Pons (tissue), 1 donor: ENCODE measurements at places on chromosomes 11 and 22.
A peak's percentile ranks its signal among the peaks of the same experiment; 100 is the strongest.

- DNase-seq, result peak; percentile 7
Observed at GRCh38 chr11:88208745-88209144, 33.5 kb upstream of the RAB38 start.

DNA sequence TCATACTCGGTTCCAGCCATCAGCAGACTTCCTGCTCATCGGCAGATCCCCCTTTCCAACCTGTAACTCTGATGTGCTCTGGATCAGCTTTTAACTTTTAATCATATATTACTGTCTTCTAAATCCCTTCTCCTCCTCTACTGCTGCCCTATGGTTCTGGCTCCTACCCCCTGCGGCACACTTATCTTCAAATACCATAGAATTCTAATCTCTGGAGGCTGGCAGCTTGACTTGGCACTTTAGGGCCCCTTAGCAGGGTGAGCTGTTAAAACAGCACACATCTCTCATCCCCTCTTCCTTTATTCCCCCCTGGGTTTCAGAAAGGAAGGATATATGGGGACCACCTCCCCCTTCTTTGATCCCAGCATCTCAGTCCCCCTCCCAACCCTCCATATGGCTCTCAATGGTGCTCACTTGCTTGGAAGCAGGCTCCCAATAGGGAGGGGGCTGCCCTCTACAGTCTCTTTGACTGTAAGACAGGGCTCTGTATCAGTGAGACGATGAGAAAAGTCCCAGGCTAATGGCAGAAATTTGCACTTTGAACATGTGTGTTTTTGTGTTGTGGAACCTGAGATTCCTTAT lies 4.4 kb upstream of the CNTF start:
- peak; percentile 46 for DNase-seq

DNA sequence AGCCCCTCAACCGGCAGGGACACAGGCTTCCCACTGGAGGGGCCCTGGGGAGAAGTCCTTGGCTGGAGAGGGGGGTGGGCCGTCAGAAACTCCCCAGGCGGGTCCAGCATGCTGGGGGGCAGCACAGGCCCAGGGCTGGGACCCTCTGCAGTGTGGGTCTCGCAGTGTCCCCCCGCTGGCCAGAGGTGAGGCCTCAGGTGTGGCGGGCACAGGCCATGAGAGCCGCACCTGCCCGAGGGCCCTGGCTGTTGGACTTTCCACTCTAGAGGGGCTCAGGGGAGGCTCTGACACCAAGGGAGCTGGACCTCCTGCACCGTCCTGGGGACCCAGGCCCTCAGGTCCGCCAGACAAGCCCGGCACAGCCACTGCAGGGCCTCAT lies 10.7 kb upstream of the PIM3 start:
- no peak for DNase-seq

DNA sequence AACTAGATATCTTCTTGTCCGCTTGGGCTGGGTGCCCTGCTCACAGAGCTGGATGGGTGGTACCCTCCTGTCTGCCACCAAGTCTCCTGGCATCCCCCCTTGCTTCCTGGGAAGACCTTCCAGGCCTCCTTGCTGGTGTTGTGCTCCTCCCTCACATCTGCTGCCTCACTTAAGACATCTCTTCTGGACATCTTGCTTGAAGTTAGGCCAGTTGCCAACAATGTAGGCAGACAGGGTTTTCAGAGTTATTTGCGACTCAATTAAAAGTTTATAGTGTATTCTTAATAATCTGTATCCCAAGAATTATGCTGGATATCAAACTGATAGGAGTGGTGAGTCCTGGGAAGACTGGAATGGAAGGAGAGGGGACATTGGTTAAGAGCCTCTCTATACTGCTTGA lies 64.0 kb upstream of the TNRC6B start:
- no peak for DNase-seq

DNA sequence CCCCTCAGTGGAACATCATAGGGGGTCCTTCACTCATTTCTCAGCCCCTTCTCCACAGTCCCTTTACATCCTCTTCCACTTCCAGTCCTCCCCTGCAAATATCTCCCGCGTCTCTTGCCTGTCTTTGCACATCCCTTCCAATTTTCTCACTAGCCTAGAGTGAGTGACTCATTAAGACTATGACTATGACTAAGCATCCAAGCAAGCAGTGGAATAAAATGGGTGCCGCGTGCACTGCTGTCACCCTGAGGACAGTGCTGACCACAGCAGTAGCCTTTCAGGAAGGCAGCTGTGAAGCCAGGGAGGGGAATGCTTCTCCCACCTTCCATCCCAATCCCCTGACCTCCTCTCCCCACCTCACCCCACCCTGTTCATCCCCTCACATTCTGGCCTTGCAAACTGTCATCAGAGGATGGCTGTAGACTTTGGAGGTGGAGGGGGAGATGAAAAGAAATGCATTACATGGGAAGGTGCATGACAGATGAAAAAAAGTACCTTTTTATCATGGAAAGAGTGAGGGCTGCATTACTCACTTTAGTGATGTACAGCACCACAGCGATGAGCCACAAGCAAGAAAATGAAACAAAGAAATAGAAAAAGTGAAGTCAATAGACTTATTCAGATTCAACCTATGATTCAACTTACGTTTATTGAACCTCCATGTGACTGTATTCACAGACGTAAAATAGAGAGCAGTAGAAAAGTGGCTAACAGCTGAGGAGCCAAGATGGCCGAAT lies 948.2 kb downstream of the NTM start:
- DNase-seq, result no peak

- no peak for DNase-seq
Observed at GRCh38 chr11:66412110-66412509, 8.7 kb upstream of the NPAS4 start.

DNA sequence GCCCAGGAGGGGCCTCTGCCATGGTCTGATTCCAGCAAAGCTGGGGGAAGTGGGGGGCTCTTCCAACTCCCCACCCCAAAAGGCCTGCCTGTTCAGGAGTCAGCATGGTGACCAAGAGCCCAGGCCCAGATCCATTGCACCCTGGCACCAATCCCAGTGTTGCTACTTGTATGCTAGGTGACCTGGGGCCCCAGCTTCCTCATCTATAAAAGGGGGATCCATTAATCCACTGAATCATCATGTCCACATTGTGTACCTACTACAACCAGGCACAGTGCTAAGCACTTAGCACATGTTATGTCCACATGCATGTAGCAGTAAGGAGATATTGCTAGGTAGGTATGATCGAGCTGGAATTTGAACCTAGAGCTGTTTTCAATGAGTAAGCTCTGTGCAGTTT lies 2.0 kb downstream of the SYT12 start:
- no peak for DNase-seq

- DNase-seq, result no peak
Observed at GRCh38 chr11:16800382-16800781, 61.9 kb downstream of the C11orf58 start.

DNA sequence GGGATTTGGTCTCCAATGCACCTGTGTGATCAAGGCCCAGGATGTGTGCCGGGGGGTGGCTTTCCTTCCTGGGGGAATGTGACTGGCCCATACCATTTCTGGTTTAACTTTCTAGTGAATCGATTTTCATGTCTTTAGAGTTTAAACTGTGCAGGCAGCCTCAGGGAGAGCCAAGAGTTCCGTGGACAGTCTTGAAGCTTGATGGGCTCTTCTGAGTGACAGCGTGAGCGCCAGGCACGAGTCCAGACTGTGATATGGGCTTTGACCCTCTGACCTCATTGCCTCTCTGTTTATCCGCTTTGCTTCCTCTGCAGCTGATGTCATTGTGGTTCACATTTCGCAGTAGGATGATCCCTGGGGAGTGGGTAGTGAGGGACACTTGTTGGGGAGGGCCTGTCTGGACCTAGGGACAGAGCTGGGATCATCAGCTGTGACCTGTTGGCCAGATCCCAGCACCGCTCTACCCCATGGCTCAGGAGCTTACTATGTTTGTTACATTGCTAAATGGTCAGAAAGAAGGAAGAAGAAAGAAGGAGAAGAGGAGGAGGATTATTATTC lies 80.6 kb upstream of the CLDN5 start:
- no peak for DNase-seq

- no peak for DNase-seq
Observed at GRCh38 chr11:29452146-29452545, 564.7 kb downstream of the KCNA4 start.

DNA sequence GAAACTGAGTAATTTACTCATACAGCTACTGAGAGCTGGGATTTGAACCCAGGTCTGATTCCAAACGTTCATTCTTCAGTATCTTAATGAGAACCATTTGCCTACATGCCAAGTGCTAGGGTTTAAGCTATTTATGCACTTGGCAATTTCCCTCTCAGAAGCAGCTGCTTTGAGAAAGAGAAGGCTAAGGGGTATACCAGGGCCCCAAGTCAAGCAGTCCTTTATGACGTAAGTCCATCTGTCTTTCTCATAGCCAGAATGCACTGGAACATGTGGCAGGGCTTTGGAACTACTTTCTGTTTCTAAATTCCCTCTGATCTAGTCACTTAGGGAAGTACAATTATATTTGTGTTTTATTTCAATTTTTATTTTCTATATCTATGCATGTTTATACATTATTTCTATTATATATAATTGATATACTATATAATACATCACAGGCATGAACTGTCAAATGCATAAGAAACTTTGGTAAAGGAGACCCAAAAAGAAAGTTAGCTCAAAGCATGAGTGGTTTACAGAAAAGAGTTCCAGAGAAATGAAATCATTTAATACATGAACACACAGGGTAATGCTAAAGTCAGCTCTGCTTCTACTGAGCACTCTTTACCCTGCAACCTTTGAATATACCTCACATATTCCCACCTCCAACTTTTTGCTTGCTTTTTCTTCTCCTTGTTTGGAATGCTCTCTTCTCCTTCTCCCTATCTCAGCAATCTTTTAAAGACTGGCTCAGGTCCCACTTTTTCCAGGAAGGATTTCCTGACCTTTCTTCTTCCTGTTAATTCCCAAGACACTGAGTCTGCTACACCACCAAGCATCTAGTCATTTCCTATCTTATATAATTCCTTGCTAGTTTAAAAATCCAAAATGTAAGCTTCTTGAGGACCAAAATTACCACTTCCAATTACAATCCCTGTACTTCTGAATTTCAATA lies 80.5 kb upstream of the GDPD4 start:
- DNase-seq, result no peak

DNA sequence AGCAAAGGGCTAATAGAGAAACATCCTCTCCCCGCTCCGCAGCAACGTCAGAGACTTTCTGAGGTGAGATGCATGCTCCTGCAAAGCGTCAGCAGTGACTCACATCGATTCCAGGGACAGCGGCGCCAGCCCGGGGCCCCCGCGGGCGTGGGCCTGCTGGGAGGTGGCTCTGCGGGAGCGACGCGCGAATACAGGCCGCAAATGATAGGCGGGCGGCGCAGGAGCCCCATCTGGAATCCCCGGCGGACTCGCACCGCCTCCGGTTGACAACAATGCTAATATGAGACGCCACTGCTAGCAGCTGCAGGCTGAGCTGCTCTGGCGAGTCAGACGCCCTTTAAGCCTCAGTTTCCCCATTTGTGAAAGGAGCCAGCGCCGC lies 557 bp downstream of the RANGAP1 start:
- no peak for DNase-seq

GRCh38 chr11:79942090-79942489 lies 501.3 kb upstream of the TENM4 start:
- no peak for DNase-seq

DNA sequence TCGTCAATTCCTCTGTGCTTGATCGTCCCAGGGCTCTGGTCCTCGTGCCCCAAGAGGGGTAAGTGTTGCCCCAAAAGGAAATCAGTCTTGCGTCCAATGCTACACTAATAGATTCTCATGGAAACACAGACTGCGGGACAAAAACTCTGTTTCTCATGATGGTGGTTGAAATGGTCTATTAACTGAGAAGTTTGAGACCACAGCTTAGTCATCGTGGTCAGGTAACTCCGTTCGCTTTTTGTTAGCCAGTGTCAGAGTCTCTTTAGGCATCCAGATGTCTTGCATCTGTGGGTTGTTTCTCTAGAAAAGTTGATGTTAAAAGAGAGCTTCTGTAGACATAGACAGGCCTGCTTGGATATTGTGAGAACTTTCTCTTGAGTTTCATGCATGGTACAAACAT lies 104.6 kb upstream of the SORL1-AS1 start:
- DNase-seq, result no peak

GRCh38 chr11:126707498-126707897 lies 293.1 kb downstream of the KIRREL3 start:
- no peak for DNase-seq

DNA sequence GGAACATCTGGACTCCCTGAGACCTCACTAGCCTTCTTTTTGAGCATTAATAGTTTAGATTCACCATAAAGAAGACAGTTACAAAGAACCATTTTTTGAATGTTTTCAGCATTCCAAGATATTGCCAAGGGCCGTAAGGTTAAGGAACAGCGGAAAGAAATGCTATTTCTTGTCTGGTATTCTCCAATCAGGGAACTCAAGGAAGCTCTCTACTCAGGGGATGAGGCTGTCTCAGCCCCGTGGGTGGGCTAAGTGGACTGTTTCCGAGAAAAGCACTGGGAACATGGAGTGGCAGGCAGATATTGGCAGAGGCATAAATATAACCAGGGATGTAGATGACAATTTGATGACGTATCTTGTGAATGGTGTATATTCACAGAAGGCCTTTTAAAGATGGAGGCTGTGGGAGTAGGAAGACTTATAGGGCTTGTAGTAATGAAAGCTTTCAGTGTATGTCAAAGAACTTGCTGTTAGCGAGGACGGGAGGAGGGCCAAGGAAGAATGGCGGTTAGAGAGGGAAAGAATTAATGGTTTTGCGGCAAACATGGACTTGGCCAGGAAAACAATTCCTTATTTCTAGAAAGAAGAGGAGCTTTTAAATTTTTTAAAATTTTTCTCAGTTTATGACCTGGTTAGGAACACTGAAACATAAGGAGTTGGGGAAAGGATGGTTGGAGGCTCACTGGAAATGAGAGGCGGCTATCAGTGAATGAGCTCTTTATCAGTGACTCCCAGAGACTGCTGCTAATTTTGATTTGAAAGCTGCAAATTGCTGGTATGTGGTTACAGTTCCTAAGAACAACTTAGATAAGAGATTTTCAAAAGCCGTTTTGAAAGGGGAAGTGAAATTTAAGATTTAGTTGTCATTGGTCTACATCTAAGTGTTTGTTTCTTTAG lies 64.6 kb downstream of the ST3GAL4 start:
- DNase-seq, result peak; percentile 71

DNA sequence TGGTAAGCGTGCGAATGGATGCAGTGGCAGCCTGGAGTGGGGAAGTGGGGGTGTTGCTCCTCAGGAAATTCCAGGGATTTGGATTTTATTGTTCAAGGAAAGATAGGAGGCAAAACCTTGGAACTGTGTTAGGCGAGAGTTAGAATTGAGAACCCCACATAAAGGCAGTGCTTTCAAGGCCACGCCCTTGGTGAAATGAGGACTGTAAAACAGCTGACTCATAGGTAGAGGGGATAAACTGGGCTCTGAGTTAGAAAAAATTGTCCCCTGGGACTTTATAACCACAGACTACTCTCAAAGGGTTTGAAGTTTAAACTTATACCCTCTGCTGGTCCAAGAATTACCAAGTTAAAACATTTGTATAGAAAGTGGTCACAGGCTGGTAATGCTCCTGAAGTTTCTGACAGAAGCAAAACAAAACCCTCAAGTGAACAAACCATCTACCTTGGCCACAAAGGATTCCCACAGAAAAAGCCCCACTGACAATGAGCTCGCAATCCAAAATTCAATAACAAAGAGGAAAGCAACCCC lies 250.3 kb upstream of the TBCEL start:
- no peak for DNase-seq

GRCh38 chr11:116686866-116687265 lies 85.9 kb downstream of the BUD13 start:
- DNase-seq, result no peak

GRCh38 chr11:3199537-3200295 lies 18.9 kb downstream of the MRGPRG start:
- DNase-seq, result no peak
